ENCODE measurements at places on chromosomes 2 and 18. TPM values are rescaled to one million over a fixed set of nuclear protein-coding genes. Genes with fewer than 3 reads are reported as not detected.
A peak's percentile ranks its signal among the peaks of the same experiment; 100 is the strongest.

The ADAM17 gene
- total RNA-seq: 19.5 TPM

The C2orf72 gene
- total RNA-seq: 112 TPM

The GALNT5 gene
- 16.3 TPM for total RNA-seq

The RAMP1 gene
- total RNA-seq: 134 TPM

The ADGRF3 gene
- 0.40 TPM for total RNA-seq

GRCh38 chr2:191352536-191352935 is 107.3 kb downstream of the MYO1B start:
- DNase-seq: no peak
- H3K27ac ChIP-seq: no peak overlapping the region
- H3K4me3 ChIP-seq: no peak overlapping the region
- no peaks in the 10 kb centered on the region for H3K27me3 ChIP-seq
- no peaks in the 10 kb centered on the region for H3K36me3 ChIP-seq
- H3K4me1 ChIP-seq: no peaks in the 10 kb centered on the region

DNA sequence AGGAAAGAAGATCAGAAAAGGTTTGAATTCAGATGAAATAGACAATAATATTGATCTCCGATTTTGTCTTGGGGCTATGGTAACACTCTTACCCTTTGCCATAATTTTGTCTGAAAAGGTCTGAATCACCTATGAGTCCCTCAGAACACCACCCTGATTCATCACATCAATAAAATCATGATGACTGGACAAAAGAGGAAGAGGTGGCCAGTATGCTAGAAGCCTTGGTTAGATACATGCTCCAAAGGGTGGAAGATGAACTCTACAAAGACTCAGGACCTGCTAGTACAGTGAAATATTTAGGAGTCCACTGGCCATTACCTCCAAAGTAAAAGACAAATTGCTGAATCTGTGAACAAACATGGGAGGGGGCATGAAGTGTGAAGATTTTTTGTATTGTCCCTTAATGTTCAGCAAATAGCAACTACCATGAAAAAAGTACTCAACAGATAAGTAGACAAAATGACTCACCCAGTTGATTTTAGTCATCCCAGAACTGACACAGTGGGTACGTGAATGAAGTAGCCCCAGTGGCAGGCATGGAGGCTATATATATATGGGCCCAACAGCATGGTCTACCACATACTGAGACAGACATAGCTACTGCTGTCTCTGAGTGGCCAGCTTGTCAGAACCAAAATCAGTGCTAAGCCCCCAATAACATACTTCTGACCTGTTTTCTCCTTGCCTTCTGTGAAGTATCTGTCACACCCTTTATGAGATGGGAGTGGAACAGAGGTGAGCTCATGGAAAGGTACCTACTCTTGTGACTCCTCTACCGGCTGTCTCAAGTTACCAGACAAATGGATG is 36.5 kb upstream of the GLS start:
- no peak for DNase-seq
- H3K4me3 ChIP-seq: no peak overlapping the region
- peak overlapping the region; percentile 33 for H3K27ac ChIP-seq

GRCh38 chr2:112644155-112644932 is 1.4 kb upstream of the SLC20A1 start:
- H3K4me1 ChIP-seq: peaks cover 17% of the 10 kb centered on the region
- peak; percentile 79 for DNase-seq
- no peaks in the 10 kb centered on the region for H3K27me3 ChIP-seq
- H3K36me3 ChIP-seq: no peaks in the 10 kb centered on the region
- peak overlapping the region; percentile 97 for H3K27ac ChIP-seq

DNA sequence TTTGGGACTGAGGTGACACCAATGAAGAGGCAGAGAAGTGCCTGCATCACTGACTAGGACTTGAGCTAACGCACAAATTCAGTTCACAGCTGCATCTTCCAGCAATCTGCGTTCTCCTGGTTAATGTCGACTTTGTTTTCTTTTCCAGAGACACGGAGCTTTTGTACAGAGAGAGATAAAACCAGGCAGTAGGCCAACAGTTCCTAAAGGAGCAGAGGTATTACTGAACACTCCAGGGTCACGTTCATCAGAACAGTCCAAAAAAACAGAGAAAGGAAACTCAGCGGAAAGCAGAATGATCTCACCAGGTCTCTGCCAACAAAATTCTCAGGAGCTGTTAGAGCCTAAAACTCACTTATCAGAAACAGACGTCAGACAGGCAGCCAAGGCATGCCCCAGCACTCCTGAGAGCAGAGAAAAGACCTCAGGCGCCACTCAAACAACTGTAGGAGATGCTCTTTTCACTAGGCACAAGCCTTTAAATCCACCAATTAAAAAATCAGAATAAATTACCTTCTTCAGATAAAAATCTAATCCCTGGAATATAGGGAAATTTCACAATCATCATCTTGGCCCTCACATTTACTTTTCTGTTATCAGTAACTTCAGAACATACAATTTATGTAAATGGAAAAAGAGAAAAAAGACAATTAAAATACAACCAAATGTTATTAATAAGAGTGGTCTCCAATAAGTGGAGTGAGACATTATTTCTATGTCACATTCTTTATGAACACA is 95.9 kb upstream of the SPTBN1 start:
- H3K4me3 ChIP-seq: no peak overlapping the region
- DNase-seq: peak; percentile 58
- H3K27me3 ChIP-seq: no peaks in the 10 kb centered on the region
- no peaks in the 10 kb centered on the region for H3K36me3 ChIP-seq
- H3K4me1 ChIP-seq: no peaks in the 10 kb centered on the region

GRCh38 chr2:29477186-29477585 is 362.0 kb downstream of the CLIP4 start:
- no peak overlapping the region for H3K27ac ChIP-seq
- no peaks in the 10 kb centered on the region for H3K27me3 ChIP-seq
- H3K36me3 ChIP-seq: no peaks in the 10 kb centered on the region
- H3K4me3 ChIP-seq: no peak overlapping the region
- DNase-seq: no peak
- H3K4me1 ChIP-seq: no peaks in the 10 kb centered on the region

- H3K36me3 ChIP-seq: no peaks in the 10 kb centered on the region
- H3K4me1 ChIP-seq: no peaks in the 10 kb centered on the region
- H3K27ac ChIP-seq: no peak overlapping the region
- no peak overlapping the region for H3K4me3 ChIP-seq
Observed at GRCh38 chr18:21489119-21489750, 111.3 kb downstream of the ESCO1 start.

GRCh38 chr2:65144571-65144970 is 14.7 kb upstream of the RAB1A start:
- no peaks in the 10 kb centered on the region for H3K4me1 ChIP-seq
- DNase-seq: no peak
- no peaks in the 10 kb centered on the region for H3K36me3 ChIP-seq

DNA sequence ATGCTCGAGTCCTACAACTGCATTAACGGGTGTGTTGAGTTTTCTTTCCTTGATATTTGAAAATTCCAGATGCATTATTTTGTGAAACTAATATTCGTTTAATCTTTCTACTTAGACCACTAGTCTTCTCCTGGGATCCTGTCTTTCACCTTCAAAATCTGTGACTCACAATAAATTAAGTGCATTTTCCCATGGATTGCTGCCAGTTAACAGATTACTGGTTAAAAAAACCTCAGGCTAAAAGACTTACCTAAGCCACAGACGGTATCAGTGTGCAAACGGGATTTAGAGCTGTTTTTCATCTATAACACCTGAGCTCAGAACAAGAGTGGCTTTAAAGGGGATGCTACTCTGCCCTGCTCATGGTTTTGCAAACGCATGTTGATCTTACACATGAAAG is 10.2 kb downstream of the FECH start:
- no peaks in the 10 kb centered on the region for H3K4me1 ChIP-seq
- H3K36me3 ChIP-seq: no peaks in the 10 kb centered on the region
- no peaks in the 10 kb centered on the region for H3K27me3 ChIP-seq
- no peak for DNase-seq
- H3K27ac ChIP-seq: no peak overlapping the region

DNA sequence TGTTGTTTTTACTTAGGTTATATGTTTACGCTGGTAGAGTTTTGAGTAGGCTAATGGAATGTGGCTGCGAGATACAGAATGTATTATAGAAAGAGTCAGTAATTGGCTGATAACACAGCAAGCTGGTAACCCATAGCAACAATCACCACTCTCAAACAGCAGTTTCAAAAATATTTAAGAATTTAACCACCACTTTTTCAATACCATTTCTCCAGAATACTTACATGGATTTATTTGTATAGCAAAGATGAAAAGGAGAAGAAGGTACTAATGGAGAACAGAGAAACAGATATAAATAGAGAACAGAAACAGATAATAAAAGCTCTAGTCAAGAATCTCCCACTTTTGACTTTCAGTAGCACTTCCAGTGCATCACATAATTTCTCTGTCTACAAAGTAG is 188.3 kb upstream of the SLC39A10 start:
- no peak overlapping the region for H3K4me3 ChIP-seq
- no peaks in the 10 kb centered on the region for H3K4me1 ChIP-seq
- no peaks in the 10 kb centered on the region for H3K36me3 ChIP-seq
- no peaks in the 10 kb centered on the region for H3K27me3 ChIP-seq

- no peak overlapping the region for H3K27ac ChIP-seq
- H3K4me1 ChIP-seq: no peaks in the 10 kb centered on the region
Observed at GRCh38 chr2:134461511-134461910, 207.6 kb downstream of the MGAT5 start.

DNA sequence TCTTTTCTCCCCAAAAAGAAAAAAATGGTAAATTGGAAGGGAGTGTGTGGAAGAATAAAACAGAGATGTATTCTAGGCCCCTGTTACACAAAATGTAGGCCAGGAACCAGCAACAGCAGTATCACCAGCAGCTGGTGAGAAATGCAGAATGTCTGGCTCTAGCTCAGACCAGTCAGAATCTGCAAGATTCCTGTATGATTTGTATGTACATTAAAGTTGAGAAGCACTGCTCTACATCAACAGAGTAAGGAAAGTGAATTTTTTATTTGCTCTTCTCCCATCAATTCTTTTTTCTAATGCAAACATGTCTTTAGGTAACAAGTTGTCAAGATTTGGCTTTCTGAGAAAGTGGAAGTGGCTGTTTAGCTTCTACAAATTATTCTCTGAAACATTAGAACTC is 235.4 kb upstream of the FANCL start:
- H3K4me1 ChIP-seq: no peaks in the 10 kb centered on the region
- H3K27me3 ChIP-seq: no peaks in the 10 kb centered on the region
- H3K36me3 ChIP-seq: no peaks in the 10 kb centered on the region
- H3K27ac ChIP-seq: no peak overlapping the region
- no peak for DNase-seq

DNA sequence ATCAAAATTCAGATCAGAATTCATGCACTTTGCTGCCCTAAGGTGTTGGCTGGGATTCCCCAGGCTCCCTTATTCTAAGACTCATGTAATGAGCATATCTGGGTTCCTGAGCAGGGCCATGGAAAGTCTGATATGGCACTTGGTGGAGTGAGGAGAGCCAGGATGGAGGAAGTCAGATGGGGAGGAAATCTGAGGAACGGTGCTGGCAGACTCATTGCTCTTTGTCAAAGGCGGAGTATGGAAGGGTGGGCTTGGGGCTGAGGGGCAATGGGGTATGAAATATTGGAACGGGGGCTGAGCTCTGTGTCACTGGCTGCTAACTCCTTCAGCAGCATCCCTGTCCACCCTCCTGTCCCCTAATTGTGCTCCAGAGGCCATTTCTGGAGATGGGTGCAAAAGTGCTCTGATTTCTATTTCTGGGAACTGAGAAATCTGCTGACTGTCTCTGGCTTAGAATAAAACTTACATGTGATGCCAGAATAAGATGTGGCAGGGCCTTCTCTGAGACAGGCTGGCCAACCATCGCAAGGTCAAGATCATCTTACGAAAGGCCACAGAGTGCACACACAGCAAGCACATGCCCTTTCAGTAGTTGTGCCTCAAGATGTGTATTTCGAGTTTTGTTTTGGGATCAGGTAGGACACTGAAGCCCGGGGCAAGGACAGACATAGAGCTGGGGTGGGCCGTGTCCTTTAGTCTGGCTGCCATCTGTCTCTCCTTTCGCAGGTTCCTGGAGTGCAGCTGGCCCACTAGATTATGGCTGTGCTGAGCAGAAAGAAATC is 480.0 kb upstream of the HS6ST1 start:
- no peak overlapping the region for H3K4me3 ChIP-seq
- H3K4me1 ChIP-seq: no peaks in the 10 kb centered on the region
- H3K27me3 ChIP-seq: no peaks in the 10 kb centered on the region
- H3K27ac ChIP-seq: no peak overlapping the region
- H3K36me3 ChIP-seq: no peaks in the 10 kb centered on the region
- DNase-seq: no peak

- no peak for DNase-seq
- no peaks in the 10 kb centered on the region for H3K4me1 ChIP-seq
- H3K4me3 ChIP-seq: no peak overlapping the region
- H3K36me3 ChIP-seq: no peaks in the 10 kb centered on the region
- no peaks in the 10 kb centered on the region for H3K27me3 ChIP-seq
Observed at GRCh38 chr2:23556929-23557328, 171.9 kb downstream of the KLHL29 start.

DNA sequence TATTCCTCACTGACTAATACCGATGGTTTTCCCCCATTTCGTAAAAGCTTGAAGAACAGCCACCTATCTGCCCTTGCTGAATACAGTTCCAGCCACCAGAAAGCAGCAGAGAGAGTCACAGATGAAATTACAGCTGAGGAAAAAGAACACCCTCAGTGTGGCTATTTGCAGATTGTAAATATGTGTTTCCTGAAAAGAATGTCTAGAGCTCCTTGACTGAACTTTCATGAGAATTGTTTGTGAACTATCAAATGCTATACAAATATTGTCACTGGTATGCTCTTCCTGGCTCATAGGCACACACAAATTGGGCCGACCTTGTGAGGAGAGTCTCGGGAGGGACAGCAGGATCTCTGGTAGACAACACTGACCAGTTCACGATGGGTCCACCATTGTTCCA is 58.1 kb upstream of the TTC39C start:
- no peaks in the 10 kb centered on the region for H3K4me1 ChIP-seq
- H3K27me3 ChIP-seq: no peaks in the 10 kb centered on the region
- no peak overlapping the region for H3K4me3 ChIP-seq
- DNase-seq: no peak

GRCh38 chr18:64238076-64238475 is 89.2 kb upstream of the LINC00305 start:
- no peak overlapping the region for H3K27ac ChIP-seq
- no peak for DNase-seq
- no peak overlapping the region for H3K4me3 ChIP-seq
- no peaks in the 10 kb centered on the region for H3K36me3 ChIP-seq

DNA sequence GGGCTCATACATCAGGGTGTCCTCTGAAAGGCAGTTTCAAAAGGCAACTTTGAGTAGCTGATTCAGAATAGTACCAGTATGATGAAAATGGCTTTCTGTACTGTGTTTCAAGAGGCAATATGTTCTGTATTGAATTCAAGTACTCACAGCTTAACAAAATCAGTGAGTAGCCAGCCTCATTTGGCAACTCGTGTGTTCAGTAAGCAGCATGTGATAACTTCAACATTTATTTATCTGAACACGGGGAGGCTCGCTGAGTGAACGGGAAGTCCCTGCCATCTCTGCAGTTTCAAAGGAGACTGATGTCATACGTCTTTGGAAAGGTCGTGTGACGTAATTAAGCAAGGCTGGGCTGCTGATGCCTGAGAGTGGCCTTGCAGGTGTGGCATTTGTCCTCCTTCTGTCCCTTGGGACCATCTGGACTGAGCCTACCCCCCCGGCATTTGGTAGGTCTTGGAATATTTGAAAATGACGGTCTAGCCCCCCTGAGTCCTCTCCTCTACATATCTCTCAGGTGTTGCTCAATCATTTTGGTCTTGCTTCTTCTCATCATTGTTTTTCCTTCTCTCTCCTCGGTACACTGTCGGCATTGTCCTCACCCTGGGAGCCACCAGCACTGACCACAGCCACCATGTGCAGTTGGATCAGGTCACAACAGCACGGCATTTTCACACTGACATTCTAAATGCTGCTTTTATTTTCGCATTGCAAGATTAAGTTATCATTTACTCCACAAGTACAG is 62.8 kb downstream of the SMIM21 start:
- H3K36me3 ChIP-seq: no peaks in the 10 kb centered on the region
- H3K27ac ChIP-seq: no peak overlapping the region
- H3K4me1 ChIP-seq: no peaks in the 10 kb centered on the region
- no peaks in the 10 kb centered on the region for H3K27me3 ChIP-seq
- no peak for DNase-seq
